ENCODE measurements at places on chromosomes 1 and 21. TPM values are rescaled to one million over a fixed set of nuclear protein-coding genes. Genes with fewer than 3 reads are reported as not detected.

DNA sequence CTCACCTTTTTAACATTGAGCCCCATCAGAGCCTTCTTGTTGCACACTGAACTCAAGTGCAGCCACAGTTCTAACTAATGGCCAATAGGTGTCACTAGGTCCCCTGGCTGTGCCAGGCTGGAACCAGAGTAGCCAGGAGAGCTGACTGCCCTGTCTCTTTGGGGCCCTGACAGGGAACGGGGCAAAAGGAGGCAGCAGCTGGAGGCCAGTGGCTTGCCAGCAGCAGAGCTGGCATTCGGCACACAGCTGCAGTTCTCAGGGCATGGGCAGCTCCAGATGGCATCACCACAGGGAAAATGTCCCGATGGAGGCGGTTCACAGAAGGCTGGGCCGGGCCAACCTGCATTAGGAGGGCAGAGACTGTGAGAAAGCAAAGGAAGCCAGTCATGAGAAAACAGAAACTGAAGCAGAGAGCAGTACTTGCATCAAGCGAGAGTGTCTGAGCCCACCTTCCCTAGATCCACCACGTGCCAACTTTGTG, 188.6 kb downstream of the FCRL5 start:
- DNase-seq, result peak; percentile 30

DNA sequence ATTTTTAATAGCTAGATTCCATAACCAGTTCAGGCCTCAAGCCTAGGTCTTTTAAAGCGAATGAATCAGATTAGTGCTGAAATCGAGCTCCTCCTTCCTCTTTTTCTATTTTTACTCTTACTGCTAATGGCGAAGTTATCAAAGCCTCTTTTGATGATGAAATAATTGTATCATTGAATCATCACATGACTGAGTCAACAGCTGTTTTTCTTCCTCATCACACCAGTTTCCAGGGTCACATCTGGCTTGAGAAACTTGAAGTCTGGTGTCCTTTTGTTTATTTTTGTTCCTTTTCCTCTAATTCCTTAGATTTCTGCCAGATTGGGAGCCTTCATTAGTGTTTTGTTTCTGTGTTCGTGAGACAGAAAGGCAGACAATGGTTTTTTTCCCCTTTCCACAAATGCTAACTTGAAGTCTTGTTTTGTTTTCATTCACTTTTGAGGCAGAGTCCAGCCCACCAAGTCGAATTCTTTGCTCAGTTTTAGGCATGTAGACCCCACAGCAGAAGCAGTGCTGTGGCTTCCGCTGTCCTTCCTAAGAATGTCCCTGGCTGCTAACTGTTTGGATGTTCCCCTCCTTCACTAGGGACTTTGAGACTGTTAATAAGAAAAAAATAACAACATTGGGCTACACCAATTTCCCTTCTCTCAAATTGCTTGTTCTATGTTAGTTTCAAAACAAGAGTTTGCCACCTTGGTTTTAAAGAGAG, 51.9 kb upstream of the FMOD start:
- peak; percentile 44 for DNase-seq

Gene KANK4
- total RNA-seq, result 27.2 TPM

Gene INAVA
- total RNA-seq, result 2.8 TPM
